ENCODE measurements at places on chromosomes 12 and 14.

DNA sequence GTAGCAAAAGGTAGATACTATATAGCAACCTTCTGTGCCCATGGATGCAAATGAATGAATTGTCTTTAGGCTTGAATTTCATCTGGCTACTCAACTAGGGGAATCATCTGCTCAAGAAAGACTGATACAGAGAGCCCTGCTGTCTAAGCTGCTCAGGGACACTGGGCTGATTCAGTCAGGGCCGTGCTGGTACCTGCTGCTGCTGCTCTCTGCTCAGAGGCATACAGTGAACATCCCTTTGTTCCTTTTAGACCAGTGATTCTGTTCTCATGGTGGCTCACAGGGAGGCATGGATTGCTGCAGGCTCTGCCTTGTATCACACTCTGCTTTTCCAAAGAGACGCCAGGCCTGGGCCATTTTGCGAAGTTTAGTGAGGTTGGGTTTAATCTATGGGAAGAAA is 14.1 kb downstream of the EIF2B2 start:
- DNase-seq, result no peak

- DNase-seq, result no peak
Measured at GRCh38 chr14:73457041-73457923, 1.1 kb downstream of the NUMB start.

DNA sequence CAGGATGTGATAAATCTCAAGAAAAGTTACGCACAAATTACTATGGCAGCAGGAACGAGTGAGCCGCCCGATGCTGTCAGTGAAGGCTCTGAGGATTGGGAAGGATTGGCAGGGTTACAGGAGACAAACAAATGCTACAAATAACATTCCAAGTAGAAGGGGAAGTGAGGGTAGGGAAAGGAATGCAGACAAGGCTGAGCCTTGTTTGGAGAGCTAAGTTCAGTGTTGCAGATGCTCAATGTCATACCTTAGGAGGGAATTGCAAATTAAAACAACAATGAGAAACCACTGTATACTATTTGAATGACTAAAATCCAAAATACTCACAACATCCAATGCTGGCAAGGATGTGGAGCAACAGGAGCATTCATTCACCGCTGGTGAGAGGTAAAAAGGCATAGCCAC is 1.3 kb downstream of the CLEC9A start:
- DNase-seq, result no peak

DNA sequence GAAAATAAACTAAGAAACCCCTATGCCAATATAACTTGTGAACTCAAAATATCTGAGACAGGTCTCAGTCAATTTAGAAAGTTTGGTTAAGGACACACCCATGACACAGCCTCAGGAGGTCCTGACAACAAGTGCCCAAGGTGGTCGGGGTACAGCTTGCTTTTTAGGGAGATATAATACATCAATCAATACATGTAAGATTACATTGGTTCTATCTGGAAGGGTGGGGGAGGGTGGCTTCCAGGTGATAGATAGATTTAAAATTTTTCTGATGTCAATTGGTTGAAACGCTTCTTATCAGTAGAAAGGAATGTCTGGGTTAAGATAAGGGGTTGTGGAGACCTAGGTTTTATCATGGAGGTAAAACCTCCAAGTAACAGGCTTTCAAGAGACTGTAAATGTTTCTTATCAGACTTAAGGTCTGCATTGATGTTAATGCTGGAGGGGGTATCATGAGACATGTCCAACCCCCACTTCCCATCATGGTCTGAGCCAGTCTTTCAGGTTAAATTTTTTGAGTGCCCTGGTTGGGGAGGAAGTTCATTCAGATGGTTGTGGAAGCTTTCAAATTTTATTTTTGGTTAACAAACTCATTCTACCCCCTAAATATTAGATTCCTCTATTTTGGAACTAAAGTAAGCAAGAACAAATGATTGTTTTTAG is 82.0 kb upstream of the RASSF8 start:
- DNase-seq, result no peak

- DNase-seq, result no peak
Measured at GRCh38 chr12:14665354-14666348, 30.7 kb downstream of the GUCY2C start.

GRCh38 chr14:68718023-68718990 is 74.6 kb downstream of the ZFP36L1 start:
- no peak for DNase-seq

DNA sequence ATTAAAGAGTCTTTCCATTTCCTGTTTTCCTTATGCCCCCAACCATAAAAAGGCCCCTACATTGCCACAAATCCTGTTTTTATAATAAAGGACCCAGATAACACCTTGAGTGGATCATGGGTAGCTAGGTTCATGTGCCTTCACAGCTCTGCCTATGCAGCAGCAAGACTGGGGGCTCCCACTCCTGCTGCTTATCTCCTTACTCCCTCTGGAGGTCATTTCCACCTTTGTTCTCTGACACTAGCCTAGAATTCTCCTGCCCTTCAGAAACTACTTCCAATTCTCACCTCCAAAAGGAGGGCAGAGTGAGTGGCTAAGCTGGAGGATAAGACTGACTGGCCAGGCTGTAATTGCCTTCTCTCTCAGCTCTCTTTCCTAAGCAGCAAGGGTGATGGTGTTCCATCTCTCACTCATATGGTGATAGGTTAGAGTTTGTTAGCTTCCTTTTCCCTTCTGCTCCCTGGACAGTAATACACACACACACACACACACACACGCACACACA is 20.0 kb upstream of the STAC3 start:
- DNase-seq, result no peak

DNA sequence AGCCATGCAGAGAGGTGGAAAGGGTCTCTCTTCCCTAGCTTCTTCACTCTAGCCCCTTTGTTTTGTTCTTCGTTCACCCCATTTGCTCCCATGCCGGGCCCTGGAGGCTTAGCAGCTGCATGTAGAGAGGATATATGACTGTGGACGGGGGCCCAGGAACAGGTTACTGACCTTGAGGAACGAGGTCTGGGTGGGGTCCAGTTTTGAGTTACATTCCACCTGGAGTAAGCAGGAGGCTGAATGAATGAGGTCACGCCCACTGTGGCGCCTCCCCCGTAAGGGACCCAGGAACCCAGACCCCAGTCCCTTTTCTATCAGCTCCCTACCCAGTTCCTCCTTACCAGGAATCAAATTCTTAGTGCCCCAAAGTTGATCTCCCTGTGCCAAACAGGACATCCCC is 6.6 kb downstream of the NDRG2 start:
- DNase-seq, result no peak

Data from NCI-H1694 (cell line).